ENCODE measurements at places on chromosomes 12 and 14.

DNA sequence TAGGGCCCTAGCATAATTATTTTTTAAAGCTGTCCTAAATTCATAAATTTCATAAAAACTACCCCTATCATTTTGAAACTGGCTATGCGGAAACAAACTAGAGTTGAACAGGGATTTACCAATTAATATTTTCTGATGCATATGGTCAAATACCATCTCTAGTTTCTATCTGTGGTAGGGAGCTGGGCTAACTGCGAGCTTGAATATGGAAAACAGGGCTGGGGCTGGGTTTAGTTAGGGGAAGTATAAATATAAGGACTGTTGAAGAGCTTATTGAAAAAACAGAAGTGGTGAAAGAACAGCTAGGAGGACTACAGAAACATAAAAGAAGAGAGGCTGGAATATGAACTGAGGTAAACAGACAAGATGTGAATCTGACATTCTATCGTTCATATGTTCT is 91.8 kb downstream of the SLC38A1 start:
- DNase-seq: no peak

GRCh38 chr14:58738876-58739275 is 101.1 kb downstream of the DACT1 start:
- DNase-seq: no peak

GRCh38 chr14:51873221-51873893 is 12.9 kb downstream of the GNG2 start:
- no peak for DNase-seq

GRCh38 chr12:5430641-5431603 is 986 bp upstream of the NTF3 start:
- no peak for DNase-seq

GRCh38 chr14:94738751-94739150 is 31.2 kb downstream of the GSC start:
- DNase-seq: no peak

DNA sequence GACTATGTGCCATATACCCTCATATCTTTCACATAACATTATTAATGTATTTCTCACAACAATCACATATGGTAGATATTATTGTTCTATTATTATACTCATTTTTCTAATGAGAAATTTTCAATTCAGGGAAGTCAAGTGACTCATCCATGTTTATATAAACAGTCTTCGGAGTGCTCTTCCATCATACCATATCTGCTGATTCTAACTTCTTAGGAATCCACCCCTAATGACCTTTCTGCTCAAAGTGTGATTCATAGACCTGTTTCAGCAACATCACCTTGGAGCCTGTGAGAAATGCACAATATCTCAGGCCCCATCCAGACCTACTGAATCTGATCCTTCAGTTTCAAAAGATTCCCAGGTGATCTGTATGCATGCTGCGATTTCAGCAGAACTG is 39.8 kb upstream of the OVCH1 start:
- DNase-seq: no peak

GRCh38 chr12:82627799-82628198 is 58.9 kb upstream of the TMTC2 start:
- DNase-seq: no peak

DNA sequence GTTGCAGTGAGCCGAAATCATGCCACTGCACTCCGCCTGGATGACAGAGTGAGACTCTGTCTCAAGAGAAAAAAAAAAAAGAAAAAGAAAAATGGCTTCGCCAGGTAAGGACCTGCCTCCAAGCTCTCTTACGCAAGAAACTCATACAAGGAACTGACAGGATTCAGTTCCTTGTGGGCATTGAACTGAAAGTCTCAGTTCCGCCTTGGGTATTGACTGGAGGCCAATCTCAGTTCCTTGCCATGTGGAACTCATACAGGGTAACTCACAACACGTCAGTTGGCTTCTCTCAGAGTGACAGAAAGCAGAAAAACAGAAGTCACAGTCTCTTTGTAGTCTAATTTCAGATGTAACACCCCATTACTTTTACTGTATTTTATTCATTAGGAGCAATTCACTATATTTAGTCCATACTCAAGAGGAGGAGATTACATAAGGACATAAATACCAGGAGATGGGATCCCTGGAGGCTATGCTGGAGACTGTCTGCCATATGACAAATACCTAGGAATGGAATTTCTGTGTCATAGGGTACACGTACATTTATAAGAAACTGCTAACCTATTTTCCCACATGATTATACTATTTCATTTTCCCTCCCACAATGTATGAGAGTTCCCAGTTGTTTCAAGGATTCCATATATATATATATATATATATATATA is 11.4 kb upstream of the NOPCHAP1 start:
- DNase-seq: no peak

GRCh38 chr12:108308395-108309085 is 30.6 kb downstream of the CMKLR1 start:
- no peak for DNase-seq
